ENCODE measurements at places on chromosomes 12 and 14.

GRCh38 chr14:74220991-74221390, 18.3 kb upstream of the VSX2 start:
- no peak for DNase-seq

GRCh38 chr12:48525332-48525731, at the start of gene OR8S1:
Gene OR8S1 (plus strand): TSS chr12:48525632. CDS start chr12:48525632, 0 bp downstream.
- DNase-seq: no peak

DNA sequence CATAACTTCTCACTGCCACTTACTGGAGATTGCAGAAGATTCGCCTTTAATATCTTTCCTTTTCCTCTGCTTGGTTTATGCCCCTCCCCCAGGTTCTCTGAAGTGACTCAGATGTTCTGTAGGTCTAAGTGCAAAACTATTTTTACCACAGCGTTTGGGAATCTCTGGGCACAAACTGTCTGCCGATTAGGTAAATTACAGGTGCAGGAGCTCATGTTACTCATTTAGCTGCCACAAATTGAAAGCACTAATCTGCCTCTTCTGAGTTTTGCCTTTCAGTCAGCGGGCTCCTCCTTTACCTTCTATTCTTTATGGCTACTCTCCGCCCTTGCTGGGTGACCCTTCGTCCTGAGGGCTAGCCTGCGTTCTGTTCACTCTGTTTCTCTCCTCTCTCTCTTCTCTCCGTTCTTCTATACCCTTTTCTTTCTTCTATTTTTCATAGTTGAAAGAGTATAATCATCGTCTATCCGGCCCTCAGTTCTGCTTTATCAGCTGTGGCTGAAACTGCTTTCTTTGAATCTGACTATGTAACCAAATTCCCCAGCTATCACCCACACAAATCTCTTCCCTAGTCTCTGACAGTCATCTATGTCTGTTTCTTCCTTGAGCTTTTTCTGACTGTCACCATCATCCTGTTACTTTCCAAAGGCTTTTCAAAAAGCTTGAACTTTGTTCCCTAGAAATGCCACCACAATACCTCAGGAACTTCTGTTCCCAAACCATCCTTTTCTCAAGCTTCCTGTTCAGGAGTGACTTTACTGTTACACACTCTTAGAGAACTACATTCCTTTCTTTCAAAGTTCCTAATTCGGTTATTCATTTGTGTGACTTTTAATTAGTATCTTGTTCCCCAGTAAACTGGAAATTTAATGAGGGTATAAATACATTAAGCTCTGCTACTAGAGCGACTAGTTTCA, 4.3 kb upstream of the MYF6 start:
- no peak for DNase-seq

- DNase-seq: no peak
Observed at GRCh38 chr12:108907839-108908351, 28.0 kb downstream of the DAO start.

GRCh38 chr12:46711756-46712155, 114.0 kb downstream of the SLC38A4 start:
- DNase-seq: no peak

DNA sequence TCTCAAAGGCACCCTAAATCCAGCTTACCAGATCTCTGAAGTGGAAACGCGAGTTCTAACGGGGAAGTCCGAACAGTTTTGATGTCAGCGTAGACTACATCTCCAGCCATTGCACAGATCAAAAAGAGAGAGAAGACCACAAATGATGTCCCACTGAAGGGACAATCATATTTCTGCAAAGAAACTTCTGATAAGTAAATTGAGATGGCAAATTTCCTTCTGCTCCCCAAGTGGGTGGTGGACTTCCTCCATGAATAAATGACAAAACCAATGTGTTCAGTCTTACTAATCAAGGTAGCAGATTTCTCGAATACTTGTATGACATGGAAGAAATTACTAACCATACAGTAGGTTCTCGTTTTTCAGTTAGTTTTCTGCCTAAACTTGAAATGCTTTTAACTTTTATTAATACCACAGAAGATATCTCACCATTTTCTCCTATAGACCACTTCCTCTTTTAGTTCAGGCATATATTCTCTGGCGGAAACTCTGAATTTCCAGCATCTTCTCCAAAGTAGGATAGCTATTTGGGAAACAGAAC, at the start of gene CLECL1:
Gene CLECL1 (minus strand): TSS at position 177 of the 541 bp plus-strand sequence.
- no peak for DNase-seq

DNA sequence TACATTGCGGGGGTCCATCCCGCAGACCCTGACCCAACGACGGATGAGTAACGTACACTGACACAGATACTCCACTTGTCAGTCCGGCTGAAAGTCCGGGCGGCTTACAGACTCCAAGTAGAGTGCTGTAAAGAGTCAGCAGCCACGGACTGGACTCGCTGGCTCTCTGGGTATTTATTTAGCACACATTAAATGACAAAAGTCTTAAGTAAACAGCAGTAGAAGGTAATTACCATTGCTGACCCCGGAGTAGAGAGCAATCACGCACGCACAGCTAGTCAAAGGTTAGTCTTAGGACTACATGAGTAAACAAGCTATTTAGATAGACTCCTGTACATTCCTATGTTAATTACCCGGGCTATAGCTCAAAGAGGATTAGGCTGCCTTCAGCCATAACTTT, 780.9 kb downstream of the RPS29 start:
- DNase-seq: no peak

GRCh38 chr12:67772267-67773169, 124.0 kb downstream of the DYRK2 start:
- DNase-seq: no peak

DNA sequence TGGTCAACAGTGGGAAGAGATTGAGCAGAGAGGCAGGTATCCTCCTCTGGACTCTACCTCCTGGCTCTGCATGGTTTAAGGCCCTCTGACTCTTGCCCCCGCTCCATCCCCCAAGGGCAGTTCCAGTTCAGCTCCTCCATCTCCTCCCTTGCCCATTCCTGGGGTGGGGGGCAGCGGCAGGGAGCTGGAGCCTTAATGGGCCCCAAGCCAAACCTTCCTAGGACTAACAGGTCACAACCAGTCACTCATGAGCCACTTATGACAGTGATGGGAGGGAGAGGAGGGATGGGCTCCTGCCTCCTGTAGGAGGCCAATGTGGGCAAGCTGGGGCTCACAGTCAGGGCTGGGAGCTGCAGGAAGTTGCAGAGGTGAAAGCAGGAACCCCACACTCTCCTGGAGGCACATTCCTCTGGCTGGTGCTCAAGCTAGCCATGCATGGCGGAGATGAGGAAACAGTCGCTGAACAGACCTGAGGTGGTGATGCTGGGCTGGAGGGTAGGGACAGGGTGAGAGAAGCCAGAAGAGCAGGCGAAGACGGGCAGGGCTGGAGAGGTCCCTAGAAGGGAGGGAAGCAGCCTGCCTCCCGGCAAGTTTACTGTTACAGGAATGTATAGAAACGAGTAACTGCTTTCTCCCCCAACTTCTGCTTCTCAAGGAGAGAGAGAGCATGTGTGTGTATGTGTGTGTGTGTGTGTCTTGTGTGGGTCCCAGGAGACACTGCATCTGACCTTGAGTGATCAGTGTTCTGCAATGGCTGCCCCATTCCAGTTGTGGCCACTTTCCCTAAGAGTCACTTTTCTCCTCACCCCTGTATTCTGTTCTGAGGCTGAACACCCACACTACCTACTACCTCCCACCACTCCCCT, 5.0 kb upstream of the RAPGEF3 start:
- DNase-seq: no peak

- DNase-seq: no peak
Observed at GRCh38 chr12:133233993-133234564, 1.6 kb downstream of the ANHX start.

GRCh38 chr12:68042212-68042699, 53.0 kb downstream of the IFNG-AS1 start:
- DNase-seq: no peak

- no peak for DNase-seq
Observed at GRCh38 chr12:57616383-57617101, 5.3 kb downstream of the ARHGEF25 start.

- no peak for DNase-seq
Observed at GRCh38 chr12:92929983-92930382, 888 bp upstream of the EEA1 start.

GRCh38 chr12:109715310-109716091, 1.9 kb downstream of the FAM222A start:
- no peak for DNase-seq

DNA sequence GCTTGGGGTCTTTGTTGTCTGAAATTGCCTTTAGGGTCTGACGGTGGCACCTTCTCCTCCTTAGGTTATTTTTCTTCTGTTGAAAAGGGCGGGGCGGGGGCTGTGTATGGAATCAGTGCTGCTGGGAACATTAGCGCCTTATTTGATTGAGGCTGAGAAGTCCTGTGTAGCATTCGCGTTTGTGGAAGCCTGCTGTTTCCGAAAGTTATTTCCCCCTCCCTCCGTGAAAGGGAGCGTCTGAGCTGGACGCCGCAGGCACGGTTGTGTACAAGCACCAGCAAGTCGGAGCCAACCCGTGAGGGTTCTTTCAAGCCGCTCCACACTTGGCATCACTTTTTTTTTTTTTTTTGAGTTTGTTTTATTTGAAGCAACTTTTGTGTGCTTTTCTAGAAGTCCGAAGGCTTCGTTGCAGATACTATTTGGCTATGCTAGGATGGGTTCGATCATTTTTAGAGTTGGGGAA, 1.1 kb downstream of the SYNE2 start:
- peak; percentile 37 for DNase-seq

GRCh38 chr12:67794161-67794560, 145.6 kb downstream of the DYRK2 start:
- DNase-seq: no peak

DNA sequence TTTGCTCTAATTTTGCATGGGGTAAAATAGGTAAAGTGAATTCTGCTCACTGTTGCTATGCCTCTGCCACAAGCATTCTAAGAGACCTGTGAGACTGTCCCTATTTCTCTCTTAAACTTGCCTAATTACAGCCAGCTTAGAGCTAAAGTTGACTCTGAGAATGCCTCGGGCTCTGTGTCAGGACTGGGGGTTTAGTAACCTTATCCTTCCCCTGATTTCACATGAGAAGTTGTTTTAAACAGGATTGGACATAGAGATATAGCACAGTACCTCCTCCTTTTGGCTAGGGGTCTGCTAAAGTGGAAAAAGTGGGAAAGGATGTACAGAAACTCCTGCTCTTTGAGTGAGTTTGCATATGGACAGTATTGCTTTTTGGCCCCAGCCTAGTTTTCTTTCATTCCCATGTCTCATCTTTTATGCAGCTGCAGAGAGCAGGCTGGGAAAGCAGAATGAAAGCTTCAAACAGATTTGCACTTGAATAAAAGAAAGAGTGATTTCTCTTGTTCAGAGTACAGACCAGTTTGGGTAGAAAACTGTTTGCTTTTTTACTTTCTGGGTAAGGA, 122.0 kb downstream of the RAD51B start:
- DNase-seq: no peak

DNA sequence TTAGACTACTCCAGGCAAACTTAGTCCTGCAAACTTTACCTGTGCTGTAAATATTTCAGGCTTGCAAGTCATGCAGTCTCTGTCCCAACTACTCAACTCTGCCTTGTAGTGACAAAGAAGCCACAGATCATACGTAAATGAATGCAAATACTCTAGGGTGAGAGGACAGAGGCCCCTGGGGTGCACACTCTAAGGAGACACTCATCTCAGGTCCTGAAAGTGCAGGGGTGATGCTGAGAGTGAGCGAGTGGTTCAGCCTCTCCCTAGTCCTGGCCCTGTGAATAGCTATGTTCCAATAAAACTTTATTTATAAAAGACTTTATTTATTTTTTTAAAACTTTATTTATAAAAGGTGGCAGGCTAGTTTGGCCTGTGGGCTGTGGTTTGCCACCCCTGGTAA, 34.9 kb downstream of the HCAR2 start:
- DNase-seq: no peak

GRCh38 chr14:68124979-68125731, 305.6 kb downstream of the RAD51B start:
- DNase-seq: no peak

DNA sequence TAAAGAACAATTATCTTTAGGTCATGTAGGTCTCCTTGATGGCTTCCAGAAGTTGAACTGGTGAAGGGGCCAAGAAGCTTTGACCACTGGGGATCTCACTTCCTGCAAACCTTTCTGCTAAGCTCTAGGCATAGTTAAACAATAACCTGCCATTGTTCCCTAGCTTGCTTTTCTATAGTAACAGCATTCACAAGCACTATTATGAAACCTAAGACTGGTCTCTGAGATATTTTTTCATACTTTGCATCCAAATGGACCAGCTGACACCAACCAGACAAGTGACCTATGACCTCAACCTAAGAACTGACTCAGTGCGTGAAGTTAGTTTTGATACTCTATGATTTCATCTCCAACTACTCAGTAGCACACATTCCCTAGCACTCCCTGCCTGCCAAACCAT, 129.1 kb downstream of the PTPRB start:
- DNase-seq: no peak

- DNase-seq: no peak
Observed at GRCh38 chr14:67358924-67359774, 455 bp downstream of the ATP6V1D start.

GRCh38 chr12:38906482-38907200, 1.2 kb upstream of the CPNE8 start:
- DNase-seq: peak; percentile 38

DNA sequence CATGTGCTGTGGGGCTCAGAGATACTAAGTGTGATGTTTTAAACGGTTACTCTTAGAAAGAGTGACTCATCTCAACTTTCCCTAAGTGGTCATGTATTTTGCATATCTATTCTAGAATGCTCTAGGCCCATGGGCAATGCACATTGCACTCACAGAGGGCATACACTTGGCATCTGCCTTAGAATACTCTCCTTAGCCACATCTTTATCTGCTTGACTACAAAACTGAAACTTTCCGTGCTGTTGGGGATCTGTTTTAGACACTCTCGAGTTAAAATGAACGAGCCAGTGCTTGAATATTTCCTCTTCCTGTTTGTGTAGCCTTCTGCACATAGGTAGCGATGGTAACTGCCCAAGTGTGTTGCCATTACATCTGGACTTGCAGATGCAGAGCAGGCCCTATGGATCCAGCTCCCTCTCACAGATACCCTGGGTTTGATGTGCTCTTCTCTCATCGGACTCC, 180.5 kb downstream of the CAND1 start:
- no peak for DNase-seq

GRCh38 chr12:114141921-114142564, 175.9 kb upstream of the RBM19 start:
- DNase-seq: no peak

DNA sequence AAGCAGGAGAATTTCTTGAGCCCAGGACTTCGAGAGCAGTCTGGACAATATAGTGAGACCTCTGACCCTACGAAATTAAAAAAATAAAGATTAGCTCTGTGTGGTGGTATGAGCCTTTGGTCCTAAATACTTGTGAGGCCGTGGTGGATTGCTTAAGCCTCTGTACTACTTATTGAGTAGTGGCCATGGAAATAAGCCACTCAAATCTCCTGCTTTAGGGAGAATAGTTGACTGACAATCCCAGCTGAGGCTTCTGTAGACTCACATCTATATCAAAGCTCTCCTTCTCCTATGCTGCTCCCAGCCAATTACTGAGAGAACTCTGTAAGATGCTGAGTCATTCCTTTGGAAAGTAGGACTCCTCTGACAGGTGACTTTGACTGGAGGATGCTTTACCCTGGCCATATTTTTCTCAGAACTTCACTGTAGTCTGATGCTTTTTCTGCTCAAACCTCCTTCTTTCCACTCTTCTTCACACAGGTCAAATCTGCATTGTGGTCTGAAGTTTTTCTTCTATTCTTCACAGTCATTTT, 420.2 kb downstream of the SLC6A15 start:
- DNase-seq: no peak

- no peak for DNase-seq
Observed at GRCh38 chr12:109618082-109618481, 44.5 kb downstream of the MVK start.

- no peak for DNase-seq
Observed at GRCh38 chr12:86104087-86104486, 152.1 kb downstream of the MGAT4C start.

Measured in activated T-helper 9 cell treated with anti-CD3 and anti-CD28 coated beads, Interleukin-2, amount 50 U/mL, for 16 hours (primary cell).